ENCODE measurements at places on chromosomes 13 and 19.

DNA sequence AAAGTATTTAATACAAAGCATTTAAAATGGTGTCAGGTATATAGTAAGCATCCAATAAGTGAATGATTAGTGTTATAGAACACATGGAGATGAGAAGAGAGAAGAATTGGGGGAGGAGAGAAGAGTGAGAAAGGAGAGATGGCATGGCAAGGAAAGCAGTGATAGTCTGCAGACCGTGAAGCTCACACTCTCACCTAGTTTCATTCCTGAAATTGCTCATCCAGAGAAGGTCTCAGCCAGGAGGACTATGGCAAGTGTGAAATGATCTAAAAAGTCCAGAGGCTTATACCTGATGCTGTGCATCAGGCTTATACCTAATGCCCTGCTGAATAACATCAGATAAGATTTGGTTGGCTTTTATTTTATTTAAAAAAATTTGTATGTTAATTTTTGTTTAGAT is 351.6 kb upstream of the KLF12 start:
- DNase-seq: no peak

- peak; percentile 68 for DNase-seq
These were observed 25.0 kb downstream of the ERCC5 start for GRCh38 chr13:102870677-102871415.

DNA sequence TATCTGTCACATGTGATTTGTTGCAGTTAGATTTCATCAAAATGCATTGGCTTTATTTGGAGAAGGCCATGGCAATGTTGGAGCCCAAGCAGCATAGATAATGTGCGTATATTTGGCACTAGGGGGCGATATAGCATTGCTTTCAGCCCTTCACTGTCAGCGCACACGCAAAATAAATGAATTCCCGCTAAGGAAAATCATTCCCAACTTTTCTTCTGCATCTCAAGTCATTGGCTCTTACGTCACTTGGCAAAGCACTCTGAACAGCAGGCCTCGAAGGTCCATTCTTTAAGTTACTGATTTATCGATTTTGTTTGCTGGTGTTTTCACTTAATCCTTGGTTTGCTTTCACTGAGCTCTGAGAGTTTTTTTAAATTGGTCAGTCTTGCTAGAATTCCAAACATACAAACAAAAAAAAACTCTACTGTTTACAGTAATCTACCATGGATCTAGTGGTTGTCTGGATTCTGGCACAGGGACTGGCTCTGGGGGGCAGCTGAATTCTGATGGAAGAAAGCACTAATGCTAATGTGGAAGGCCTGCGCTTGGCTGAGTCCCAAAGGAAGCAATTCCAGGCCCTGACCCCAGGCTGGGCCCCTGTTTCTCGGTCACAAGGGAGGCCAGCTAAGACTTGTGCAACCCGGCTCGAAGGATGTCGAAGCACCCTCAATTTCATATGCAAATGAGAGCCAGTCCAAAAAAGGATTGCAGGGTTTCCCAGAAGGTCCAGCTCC is 97.7 kb upstream of the IPO5 start:
- DNase-seq: peak; percentile 99

DNA sequence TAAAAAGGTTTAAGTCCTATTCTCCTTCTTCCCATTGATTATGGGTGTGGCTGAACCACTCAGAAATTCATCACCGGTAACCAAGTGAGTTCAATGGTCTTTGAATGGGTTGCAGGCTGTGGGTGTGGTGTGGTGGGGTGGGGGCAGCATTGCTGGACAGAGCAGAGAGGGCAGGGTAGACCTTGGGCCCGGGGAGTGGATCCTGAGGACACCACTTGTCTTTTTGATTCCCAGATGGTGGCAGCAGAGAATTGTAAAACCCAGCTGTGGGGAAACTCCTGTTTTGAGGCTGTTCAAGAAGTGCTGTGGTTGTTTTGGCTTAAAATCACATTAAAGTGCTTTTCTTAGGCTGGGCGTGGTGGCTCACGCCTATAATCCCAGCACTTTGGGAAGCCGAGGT is 45.8 kb upstream of the RGCC start:
- DNase-seq: no peak

- no peak for DNase-seq
These were observed 13.1 kb upstream of the MEDAG start for GRCh38 chr13:30892966-30893365.
